Activated T-helper 2 cell treated with anti-CD3 and anti-CD28 coated beads, Interferon-gamma antibody, Interleukin-2, Interleukin-4, amounts not matched to agents 10 μg/mL and 5 μg/mL and 100 μg/mL, durations not matched to agents 14 hours and 24 hours and 36 hours (primary cell): ENCODE measurements at places on chromosomes 16 and 17. TPM values are rescaled to one million over a fixed set of nuclear protein-coding genes. Genes with fewer than 3 reads are reported as not detected.

The MILR1 gene
- total RNA-seq = 0.16 and 0.46 TPM in 2 replicates

The SYNGR3 gene
- total RNA-seq = 21.1 and 21.3 TPM in 2 replicates

The ZPBP2 gene
- total RNA-seq = not detected in 2 replicates

DNA sequence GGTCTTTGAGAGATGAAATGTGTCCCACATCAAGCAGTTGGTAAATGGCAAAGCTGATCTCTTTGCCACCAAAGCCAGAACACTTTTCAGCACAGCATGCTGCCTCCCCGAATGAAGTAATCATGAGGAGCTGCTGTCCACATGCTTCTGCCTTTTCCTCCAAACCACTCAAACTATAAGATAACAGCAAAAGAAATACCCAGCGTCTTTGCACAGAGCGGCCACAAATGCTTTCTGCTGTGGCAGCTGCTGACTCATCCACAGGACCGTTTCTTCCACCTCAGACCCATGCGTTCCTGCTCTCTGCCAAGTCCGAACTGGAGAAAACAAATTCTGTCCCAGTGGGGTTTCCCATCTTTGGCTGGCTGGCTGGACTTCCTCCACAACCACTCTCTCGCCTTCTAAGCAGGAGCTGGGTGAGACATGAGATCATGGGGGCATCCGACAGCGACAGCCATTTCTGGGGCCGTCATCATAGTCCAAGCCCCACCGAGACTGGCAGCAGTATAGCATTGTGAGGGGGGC, 27.1 kb downstream of the TBC1D3B start:
- H3K4me3 ChIP-seq = no peak overlapping the region
- H3K27ac ChIP-seq = no peak overlapping the region
- H3K36me3 ChIP-seq = no peaks in the 10 kb centered on the region
- peaks cover 1% of the 10 kb centered on the region for H3K4me1 ChIP-seq

DNA sequence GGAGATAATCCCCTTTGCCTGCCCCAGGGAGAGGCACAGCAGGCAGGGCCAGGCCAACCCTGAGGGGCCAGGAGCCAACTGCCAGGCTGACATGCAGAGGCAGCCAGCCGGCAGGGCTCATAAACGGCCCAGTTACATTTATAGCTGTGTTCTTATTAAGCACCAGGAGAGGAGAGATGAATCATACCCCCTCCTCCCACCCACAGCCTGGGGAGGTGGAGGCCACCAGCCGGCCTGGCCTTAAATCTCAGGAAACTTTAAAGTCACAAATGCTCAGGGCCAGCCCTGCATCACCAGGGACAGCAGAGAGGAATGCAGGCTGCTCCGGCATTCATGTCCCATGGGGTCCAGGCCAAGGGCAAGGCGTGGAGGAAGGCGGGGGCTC, 177.2 kb downstream of the TMEM132E start:
- no peak for DNase-seq
- peaks cover 8% of the 10 kb centered on the region for H3K27me3 ChIP-seq
- H3K36me3 ChIP-seq = no peaks in the 10 kb centered on the region
- no peak overlapping the region for H3K4me3 ChIP-seq

DNA sequence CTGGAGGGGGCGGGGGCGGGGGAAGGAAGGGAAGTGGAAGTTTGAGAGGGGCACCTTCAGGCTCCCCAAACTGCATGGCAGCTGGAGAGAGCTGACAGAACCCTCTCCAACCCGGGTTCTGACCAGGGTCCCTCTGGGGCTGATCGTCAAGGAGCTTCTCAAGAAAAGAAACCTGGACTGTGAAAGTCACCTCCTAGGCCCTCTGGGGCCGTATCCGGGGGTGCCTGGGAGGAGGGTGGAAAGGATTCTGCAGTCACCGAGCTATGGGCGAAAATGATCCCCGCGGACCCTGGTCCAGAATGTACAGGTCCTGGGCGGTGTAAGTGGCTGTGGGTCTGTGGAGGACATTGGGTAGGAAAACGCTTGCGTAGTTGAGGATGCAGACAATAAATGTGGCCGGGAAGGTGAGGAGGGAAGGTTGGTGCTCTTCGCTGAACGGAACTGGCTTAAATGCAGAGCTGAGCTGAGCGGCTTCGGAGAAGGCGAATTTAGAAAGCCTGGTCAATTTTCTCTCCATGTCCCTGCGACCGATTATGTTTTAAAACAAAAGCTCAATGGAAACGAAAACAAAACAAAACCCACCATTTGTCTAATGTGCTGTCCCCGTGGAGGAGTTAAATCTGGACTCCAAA, 3.6 kb upstream of the LHX1 start:
- no peak overlapping the region for H3K4me3 ChIP-seq
- peak overlapping the region; percentile 29 for H3K27ac ChIP-seq
- no peak for DNase-seq

DNA sequence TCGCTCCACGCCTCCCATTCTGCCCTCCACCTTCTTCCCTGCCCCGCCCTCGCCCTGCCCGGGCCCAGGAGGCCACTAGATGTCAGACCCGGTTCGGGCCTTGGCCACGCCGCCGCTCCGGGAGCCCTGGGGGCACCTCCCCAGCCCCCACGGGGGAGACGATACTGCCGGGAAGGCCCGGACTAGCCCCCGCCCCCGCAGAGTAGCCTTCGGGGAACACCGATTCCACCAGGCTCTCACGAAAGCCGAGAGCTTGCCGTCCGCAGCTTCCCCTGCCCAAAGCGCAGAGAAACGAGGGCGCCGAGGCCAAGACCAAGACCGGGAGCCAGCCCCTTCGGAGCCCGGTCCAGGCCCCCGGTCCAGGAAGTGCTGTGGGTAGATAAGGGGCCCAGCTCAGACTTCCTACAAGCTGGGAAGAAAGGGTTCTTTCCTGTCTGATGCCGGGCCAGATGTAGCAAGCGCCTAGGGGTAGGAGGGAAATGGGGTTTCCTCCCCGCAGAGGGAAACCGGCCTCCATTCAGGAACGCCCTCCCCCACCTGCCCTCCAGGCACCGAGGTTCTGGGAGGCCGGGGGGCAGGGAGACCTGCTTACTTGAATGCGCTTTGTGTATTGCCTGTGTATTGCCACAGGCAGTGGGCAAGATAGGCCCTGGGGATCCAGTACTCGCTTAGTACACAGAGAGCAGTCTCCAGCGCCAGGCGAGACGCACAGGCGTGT, 806 bp upstream of the CYB561 start:
- H3K4me1 ChIP-seq = peaks cover 10% of the 10 kb centered on the region
- no peak overlapping the region for H3K27ac ChIP-seq
- peak overlapping the region; percentile 39 for H3K4me3 ChIP-seq
- H3K27me3 ChIP-seq = peaks cover 38% of the 10 kb centered on the region
- DNase-seq = peak; percentile 14

- H3K27me3 ChIP-seq = peaks cover 6% of the 10 kb centered on the region
- no peak for DNase-seq
- H3K4me1 ChIP-seq = no peaks in the 10 kb centered on the region
- H3K36me3 ChIP-seq = no peaks in the 10 kb centered on the region
- H3K27ac ChIP-seq = no peak overlapping the region
Observed at GRCh38 chr17:7370853-7371252, 10.0 kb upstream of the TNK1 start.

The EPX gene
- total RNA-seq = not detected in 2 replicates

GRCh38 chr17:65515959-65516948, 45.2 kb downstream of the AXIN2 start:
- no peak overlapping the region for H3K27ac ChIP-seq
- peaks cover 12% of the 10 kb centered on the region for H3K4me1 ChIP-seq

The SCIMP gene
- total RNA-seq = not detected in 2 replicates
